Activated CD4-positive, alpha-beta memory T cell treated with anti-CD3 and anti-CD28 coated beads, Interleukin-2, amount 10 ng/mL, durations not matched to agents 7 days and 5 days (primary cell): ENCODE measurements at places on chromosomes 6 and 20.

GRCh38 chr20:18913701-18914100 is 100.1 kb downstream of the SCP2D1 start:
- H3K4me3 ChIP-seq: no peak overlapping the region
- no peak for DNase-seq
- H3K4me1 ChIP-seq: no peaks in the 10 kb centered on the region

DNA sequence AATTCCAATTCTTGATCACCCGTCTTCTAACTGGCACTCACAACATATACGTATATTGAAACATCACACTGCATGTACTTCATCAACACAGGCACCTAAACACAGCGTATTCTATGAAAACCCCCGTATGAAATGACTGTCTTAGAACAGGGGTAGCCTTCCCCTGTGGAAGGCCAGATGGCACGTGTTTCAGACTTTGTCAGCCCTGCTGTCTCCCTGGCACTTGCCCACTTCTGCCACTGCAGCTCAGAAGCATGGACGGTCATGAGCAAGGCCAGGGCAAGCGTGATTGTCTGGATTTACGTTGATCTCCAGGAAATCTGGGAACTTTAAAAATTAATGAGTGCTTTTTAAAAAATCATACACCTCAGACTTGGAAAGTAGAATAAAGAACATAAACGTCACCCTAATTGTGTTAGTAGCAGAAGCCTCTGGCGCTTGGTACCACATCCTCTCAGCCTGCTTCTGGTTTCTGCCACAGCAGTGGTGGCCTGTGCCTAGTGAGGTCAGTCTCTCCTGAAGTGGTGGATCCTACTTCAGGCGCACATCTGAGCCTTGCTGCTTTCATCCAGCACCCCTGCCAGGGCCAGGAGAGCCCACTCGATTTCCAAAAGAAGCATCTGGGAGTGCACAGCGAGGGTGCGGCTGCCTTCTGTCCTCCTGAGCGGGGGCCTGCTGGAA is 18.3 kb downstream of the PDE10A start:
- DNase-seq: no peak
- no peak overlapping the region for H3K4me3 ChIP-seq
- H3K27me3 ChIP-seq: no peaks in the 10 kb centered on the region
- no peaks in the 10 kb centered on the region for H3K4me1 ChIP-seq
- H3K27ac ChIP-seq: no peak overlapping the region

DNA sequence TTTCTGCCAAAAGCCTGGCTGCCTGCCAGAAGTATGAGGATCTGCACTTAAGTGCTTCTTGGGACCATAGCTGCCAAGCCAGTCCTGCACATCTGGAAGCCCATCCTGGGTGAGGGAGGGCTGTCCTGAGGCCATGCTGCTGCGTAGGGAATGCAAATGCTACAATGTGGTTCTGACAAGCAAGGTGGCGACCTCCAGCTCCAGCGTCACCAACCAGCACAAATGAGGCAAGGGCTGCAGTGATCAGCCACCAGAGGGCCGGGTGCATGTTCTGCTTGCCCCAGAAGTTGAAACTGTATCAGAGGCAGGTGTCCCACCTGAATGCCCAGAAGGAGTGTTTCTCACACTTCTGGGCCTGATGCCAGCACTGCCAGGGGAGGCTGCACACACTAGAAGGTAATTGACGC is 99.1 kb upstream of the KCNQ5 start:
- H3K27me3 ChIP-seq: peaks cover 6% of the 10 kb centered on the region
- no peak for DNase-seq
- H3K4me1 ChIP-seq: no peaks in the 10 kb centered on the region
- H3K27ac ChIP-seq: no peak overlapping the region

DNA sequence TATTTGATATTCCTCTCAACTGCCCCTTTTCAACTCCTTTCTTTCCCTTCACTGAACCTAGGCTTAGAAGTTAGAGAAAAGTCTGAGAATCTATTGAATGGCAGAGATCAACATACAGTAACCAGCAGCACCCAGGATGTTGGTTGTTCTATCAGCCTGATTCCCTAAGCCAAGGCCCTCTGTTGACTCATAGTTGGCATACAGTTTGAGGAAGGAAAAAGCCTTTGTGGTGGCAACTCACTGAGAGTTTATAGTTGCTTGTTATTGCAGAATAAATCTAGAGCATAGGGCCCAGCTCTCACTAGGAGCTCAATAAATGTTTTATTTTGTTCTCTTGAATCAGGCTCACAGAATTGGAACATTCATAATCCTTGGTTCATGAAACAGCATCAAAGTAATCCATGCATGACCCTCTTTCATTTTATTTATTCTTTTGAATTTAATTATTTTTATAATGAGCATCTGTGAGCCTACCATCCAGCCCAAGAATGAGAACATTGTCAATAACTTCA is 119.1 kb upstream of the ADGRF1 start:
- no peak for DNase-seq
- no peaks in the 10 kb centered on the region for H3K27me3 ChIP-seq
- no peaks in the 10 kb centered on the region for H3K4me1 ChIP-seq
- no peak overlapping the region for H3K4me3 ChIP-seq

DNA sequence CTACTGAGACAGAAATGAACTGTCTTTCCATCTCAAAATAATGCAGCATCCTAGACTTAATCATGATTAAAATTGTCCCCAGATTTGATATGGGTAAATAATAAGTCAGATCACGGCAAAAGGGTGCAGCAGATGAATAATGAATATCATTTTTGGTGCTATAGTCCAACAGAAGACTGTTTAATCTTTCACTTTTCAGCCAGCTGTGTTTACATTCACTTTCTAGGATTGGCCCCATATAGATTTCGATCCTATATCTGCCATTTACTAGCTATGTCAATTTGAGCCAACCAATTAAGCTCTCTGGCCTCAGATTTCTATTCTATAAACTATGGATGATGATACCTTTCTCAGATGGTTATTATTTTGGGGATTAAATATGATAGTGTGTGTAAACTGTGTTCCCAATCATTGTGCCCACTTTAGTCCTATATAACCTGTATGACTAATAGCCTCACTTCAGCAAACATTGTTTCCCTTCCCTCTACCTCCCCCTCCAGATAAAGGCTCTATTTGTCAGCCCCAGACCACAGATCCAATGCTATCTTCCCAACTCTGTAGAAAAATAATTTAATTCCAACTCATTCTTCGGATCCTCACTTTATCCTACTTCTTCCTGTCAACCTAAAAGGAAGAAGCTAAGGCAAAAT is 53.6 kb upstream of the NT5E start:
- no peak overlapping the region for H3K4me3 ChIP-seq
- H3K27ac ChIP-seq: no peak overlapping the region
- peaks cover 2% of the 10 kb centered on the region for H3K4me1 ChIP-seq
- H3K36me3 ChIP-seq: no peaks in the 10 kb centered on the region
- no peak for DNase-seq

DNA sequence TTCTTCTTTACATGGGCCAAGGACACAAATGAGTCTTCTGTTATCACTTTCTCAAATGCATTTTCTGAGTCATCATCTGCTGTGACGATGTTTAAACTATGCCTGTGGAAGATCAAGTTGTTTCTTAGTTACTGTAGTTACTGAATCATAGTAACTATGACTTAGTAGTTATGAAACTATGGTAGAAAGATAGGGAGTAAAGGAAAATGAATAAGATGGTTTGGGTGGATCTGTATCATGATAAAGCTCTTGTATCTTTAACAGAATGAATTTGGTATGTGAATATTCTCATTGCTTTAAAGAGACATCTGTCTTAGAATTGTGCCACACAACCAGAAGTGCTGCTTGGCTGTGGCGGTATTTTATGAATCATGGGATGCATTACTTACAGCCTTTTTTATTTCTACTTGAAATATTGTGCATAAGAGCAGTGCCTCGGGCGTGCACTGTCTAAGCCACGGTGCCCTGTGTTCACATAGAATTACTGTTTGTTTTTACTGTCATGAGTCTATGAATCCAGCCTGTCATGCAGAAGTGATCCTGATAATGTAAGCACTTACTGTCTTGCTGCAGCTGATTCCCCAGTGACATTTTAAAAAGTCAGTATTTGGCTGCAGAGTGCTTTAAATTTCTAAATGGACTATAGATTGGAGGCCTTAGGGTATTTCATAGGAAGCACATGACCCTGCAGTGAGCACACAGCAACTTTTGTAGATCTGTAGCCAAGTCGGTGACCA is 215.2 kb downstream of the TMEM242 start:
- H3K27me3 ChIP-seq: no peaks in the 10 kb centered on the region
- H3K4me3 ChIP-seq: no peak overlapping the region
- H3K36me3 ChIP-seq: peaks cover 35% of the 10 kb centered on the region

DNA sequence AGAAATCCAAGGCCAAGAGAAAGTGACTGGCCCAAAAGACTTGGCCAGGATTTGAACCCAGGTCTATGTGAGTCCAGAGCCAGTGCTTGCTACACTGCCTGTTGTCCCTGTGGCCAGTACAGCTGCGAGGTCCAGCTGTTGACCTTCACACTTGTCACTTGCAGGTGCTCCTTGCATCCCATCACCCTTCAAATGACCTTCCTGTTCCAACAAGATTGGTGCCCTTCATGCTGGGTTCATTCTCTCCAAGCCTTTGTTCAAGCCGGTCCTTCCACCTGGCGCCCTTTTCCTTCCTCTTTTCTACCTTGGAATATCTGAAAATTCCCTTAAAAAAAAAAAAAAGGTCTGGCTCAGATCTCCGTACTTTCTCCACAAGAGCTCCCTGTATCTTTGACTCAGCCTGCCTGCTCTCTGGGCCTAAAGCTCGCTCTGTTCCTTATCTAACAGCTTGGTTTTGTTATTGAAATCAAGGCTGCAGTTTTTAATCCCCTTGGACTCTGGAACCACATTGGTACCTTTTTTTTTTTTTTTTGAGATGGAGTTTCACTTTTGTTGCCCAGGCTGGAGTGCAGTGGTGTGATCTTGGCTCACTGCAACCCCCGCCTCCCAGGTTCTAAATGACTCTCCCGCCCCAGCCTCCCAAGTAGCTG is 22.2 kb upstream of the MRPS18A start:
- H3K27ac ChIP-seq: no peak overlapping the region
- H3K36me3 ChIP-seq: no peaks in the 10 kb centered on the region
- H3K27me3 ChIP-seq: peaks cover 49% of the 10 kb centered on the region
- H3K4me3 ChIP-seq: no peak overlapping the region

GRCh38 chr6:25363427-25363826 is 84.3 kb downstream of the CARMIL1 start:
- no peak overlapping the region for H3K4me3 ChIP-seq
- H3K27me3 ChIP-seq: peaks cover 4% of the 10 kb centered on the region
- H3K36me3 ChIP-seq: no peaks in the 10 kb centered on the region

- no peak overlapping the region for H3K27ac ChIP-seq
- no peak for DNase-seq
- no peaks in the 10 kb centered on the region for H3K36me3 ChIP-seq
- peaks cover 17% of the 10 kb centered on the region for H3K27me3 ChIP-seq
- H3K4me1 ChIP-seq: no peaks in the 10 kb centered on the region
- H3K4me3 ChIP-seq: no peak overlapping the region
Observed at GRCh38 chr6:142671791-142672190, 273.2 kb downstream of the HIVEP2 start.
